Parietal lobe (tissue), 2 donors: ENCODE measurements at places on chromosomes 4 and X. TPM values are rescaled to one million over a fixed set of nuclear protein-coding genes. Genes with fewer than 3 reads are reported as not detected.

HGFAC gene
- total RNA-seq, result 8.8 TPM

HSFX1 gene
- 4.4 TPM for total RNA-seq

SUPT20HL2 gene
- total RNA-seq, result not detected

MAGEA11 gene
- not detected for total RNA-seq

MAMLD1 gene
- 5.6 TPM for total RNA-seq

PNMA3 gene
- total RNA-seq, result 15.0 TPM

BTC gene
- total RNA-seq, result not detected

AKAP4 gene
- total RNA-seq, result not detected

RENBP gene
- 4.1 TPM for total RNA-seq

CDS1 gene
- 6.3 TPM for total RNA-seq

PAK3 gene
- total RNA-seq, result 105 TPM

NXF2 gene
- not detected for total RNA-seq

CT45A3 gene
- not detected for total RNA-seq

SPIN4 gene
- 10.6 TPM for total RNA-seq

KIAA1210 gene
- total RNA-seq, result not detected

SCARB2 gene
- total RNA-seq, result 267 TPM

ADRA2C gene
- 2.2 TPM for total RNA-seq

GAGE12F gene
- not detected for total RNA-seq

IBSP gene
- total RNA-seq, result not detected

TMEM154 gene
- total RNA-seq, result 0.63 TPM

SPANXN4 gene
- not detected for total RNA-seq

NAT8L gene
- total RNA-seq, result 13.1 TPM

MAPK10 gene
- 377 TPM for total RNA-seq

TENM3 gene
- 48.2 TPM for total RNA-seq

YIPF7 gene
- total RNA-seq, result 2.5 TPM

SLITRK2 gene
- 9.4 TPM for total RNA-seq

TEX13D gene
- not detected for total RNA-seq

MCF2 gene
- 10.3 TPM for total RNA-seq

RS1 gene
- not detected for total RNA-seq

P2RY4 gene
- 0.63 TPM for total RNA-seq

BEX5 gene
- total RNA-seq, result 24.7 TPM

CYBB gene
- total RNA-seq, result 6.6 TPM

SH3D19 gene
- 13.1 TPM for total RNA-seq

NALF2 gene
- total RNA-seq, result 3.4 TPM

CHRNA9 gene
- total RNA-seq, result not detected
